AG04450 (cell line): ENCODE measurements at places on chromosomes 7 and 10.

- no peak for DNase-seq
Measured at GRCh38 chr10:96642973-96643372, 56.2 kb upstream of the TM9SF3 start.

- no peak for DNase-seq
Measured at GRCh38 chr10:103506061-103506460, 12.6 kb downstream of the NEURL1 start.

DNA sequence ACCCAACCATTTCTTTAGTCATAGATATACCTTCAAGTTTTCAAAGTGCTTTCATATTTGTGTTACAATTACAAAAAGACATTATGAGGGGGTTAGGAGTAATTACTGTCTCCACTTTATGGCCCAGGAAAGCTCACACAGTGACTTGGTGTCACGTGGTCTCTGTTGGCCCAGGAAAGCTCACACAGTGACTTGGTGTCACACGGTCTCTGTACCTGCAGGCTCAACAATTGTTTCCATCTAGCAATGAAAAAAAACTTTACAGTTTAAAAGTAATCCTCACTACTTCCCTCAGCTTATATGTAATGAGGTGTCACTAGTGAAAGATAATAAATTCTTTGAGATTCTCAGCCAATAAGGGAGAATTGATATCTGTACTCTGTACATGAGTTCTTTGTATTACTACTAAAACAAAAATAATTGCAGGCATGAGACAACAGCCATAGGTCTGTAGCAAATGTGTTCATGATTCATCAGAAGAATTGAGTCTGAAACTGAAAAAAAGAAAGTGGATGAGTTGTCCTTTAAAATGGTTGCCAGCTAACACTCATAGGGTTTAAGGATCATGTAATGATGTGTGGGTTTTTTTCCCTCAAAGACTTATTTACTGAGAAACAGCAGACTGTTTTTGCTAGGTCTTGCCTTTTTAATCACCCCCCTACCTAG lies 10.9 kb downstream of the OGDH start:
- DNase-seq: no peak

- DNase-seq: no peak
Measured at GRCh38 chr10:70958396-70958795, 70.0 kb upstream of the PCBD1 start.

- DNase-seq: no peak
Measured at GRCh38 chr10:35498693-35499092, 106.4 kb upstream of the GJD4 start.

DNA sequence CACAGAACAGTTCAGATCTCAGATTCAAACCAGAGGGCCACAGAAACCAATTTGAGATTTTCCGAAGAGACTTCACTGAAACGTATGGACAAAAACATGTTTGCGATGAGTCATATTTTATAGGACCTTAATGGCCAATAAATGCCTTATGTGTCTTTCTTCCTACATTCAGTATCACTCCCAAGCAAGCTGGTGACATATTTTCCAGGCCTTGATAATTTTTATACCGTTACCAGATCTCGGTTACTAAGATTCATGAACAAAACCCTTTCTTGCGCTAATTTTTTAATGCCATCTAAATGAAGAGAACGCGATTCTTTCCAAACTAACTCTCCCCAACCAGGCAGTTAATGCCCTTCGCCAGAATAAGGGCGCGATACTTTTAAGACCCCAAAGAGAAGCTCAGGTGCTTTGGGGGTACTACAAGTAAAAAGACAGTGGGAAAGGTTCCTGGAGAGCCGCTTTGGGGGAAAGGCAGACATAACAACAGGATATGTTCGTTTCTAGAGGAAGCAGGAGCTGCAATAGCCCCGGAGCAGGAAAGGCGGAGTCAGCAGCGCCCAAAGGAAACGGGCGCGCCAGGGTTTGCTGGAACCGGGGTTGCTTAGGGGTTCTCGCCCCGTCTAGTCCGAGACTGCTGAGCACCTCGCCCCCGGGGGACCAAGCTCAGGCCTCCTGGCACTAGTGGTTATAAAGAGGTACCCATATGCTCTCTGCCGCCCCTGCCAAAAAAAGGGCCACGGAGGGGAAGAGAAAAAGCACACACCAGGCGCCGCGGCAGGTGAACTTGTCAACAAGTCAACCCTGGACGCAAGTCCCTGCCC lies 884 bp downstream of the ICA1 start:
- no peak for DNase-seq

GRCh38 chr7:77284005-77284404 lies 84.4 kb upstream of the FGL2 start:
- no peak for DNase-seq

- no peak for DNase-seq
Measured at GRCh38 chr7:31816810-31817209, 129.8 kb downstream of the PPP1R17 start.

DNA sequence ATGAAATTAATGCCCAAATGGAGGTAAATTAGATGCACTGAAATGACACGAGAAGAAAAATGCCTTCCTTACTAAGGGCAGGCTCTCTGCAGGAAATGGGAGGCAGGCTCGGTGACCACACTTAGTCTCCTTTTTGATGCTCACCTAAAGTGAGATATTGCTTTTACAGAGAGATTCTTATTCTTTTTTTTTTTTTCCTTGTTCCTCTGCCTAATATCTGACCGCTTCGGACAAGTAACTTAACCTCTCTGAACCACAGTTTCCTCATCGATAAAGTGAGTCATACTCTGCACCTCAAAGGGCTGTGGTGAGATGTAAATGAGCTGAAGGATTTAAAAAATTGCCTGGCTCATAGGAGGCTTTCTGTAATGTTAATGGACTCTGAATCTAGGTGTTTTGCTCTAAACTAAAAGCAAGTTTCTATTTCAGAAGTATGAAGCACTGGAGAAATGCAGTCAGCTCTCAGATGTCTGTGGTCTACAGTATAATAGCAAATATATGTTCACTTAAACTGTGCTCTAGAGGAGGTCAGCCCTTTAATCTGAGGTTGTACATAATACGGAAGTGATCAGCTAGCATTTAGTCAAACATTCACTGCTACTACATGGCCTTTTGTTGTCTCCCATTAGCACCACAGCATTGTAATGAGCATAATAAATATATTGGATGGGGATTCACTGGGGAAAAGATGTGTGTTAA lies 23.2 kb downstream of the NKX2-3 start:
- no peak for DNase-seq

DNA sequence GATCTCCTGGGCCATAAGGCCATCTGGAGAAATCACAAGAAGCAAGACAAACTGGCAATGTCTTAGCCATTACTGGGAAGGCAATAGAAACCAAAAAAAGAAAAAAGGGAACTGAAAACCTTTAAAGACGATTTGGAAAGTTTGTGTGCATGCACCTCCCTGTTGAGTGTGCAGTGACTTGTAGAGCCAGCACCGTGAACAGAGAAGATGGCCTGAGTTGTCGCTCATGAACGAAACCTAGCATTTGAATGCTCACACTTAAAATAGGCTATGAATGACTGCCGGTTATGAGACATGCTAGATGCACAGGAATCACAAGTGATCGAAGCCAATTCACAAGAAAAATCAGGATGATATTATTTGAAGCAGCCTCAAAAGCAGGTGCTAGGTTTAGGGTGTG lies 151.3 kb upstream of the ADO start:
- no peak for DNase-seq

DNA sequence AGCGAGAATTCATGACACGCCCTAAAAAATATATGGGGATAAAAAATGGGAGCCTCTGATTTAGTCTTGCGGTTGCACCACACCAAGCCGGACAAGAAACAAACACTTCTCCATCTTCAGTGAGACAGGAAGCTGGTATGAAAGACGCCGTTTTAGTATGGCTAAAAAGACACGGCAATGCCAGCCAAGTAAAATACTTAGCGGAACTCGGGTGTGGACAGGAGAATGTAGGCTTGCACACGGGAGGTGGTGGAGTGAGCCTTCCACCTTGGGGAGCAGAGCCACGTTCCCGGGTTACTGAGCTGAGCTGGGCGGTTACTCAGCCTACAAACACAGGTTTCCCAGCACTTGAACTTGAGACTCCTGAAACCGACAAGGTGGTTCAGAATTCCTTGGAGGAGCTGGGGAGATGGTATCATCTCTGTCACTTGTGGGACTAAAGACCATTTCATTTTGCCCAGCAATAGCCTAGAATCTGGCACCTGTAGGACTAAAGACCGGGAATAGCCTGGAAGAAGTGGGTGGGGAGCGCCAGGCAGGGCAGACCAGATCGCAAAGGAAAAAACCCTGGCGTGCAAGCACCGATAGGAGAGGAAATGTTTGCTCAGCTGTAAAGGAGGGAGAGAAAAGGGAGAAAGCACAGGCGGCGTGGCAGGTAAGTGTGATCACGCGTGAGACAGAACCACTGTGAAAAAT lies 34.8 kb upstream of the SEPHS1 start:
- DNase-seq: no peak

- no peak for DNase-seq
Measured at GRCh38 chr7:110007320-110008063, 1083.4 kb upstream of the LRRN3 start.

- no peak for DNase-seq
Measured at GRCh38 chr7:39406467-39406866, 159.7 kb upstream of the YAE1 start.

GRCh38 chr10:23015021-23015707 lies 80.2 kb upstream of the MSRB2 start:
- no peak for DNase-seq

- no peak for DNase-seq
Measured at GRCh38 chr7:50352282-50352681, 47.8 kb downstream of the IKZF1 start.

DNA sequence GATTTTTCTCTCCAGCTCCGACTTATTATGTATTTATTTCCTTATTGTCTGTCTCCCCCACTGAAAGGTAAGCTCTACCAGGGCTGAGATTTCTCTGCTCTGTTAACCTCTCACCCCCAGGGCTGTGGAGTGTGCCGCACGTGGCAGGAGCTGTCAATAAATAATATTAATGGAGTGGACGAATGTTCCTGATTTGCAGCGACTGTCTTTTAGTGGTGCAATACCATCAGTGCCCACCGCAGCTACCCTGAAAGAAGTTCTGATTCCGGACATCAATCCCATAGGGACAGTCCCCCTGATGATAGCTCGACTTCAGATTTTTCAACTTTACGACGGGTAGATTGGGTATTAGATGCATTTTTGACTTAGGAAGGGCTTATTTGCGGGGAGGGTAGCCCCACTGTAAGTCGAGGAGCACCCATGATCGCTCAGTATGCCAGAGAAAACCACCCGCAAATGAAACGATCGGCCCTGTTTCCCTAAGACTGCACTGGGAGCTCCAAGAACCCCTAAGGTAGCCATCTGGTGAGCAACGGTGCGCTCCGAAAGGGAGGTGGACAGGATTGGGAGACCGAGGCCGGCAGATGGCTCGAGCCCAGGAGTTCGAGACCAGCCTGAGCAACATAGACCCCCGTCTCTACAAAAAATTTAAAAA lies 986 bp upstream of the PPP2R2D start:
- DNase-seq: no peak

GRCh38 chr7:107364787-107365186 lies 105.1 kb upstream of the GPR22 start:
- no peak for DNase-seq

GRCh38 chr7:115007751-115008150 lies 85.9 kb downstream of the MDFIC start:
- no peak for DNase-seq
